ENCODE measurements at places on chromosomes 1 and 21.

GRCh38 chr1:165661703-165662102 lies 30.7 kb downstream of the MGST3 start:
- no peak for DNase-seq

DNA sequence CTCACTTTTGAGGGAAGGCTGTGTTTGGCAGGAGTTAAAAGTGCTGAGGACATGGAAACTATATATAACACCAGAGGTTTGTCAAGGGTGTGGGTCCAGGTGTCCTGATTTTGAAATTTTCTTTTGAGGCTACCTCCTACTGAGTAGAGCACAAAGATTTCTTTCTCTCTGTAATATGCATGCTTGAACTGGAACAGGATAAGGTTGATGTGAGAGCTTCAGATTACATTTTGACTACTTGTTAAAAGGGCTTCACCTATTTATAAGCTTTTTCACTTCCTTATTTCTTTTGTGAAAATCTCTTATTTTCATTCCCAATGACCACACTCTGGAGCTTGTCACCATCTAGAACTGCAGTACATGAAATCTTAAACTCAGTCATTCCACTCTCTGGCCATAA lies 59.8 kb upstream of the PLA2G4A start:
- DNase-seq, result no peak

GRCh38 chr1:7857985-7858384 lies 5.1 kb upstream of the UTS2 start:
- no peak for DNase-seq

DNA sequence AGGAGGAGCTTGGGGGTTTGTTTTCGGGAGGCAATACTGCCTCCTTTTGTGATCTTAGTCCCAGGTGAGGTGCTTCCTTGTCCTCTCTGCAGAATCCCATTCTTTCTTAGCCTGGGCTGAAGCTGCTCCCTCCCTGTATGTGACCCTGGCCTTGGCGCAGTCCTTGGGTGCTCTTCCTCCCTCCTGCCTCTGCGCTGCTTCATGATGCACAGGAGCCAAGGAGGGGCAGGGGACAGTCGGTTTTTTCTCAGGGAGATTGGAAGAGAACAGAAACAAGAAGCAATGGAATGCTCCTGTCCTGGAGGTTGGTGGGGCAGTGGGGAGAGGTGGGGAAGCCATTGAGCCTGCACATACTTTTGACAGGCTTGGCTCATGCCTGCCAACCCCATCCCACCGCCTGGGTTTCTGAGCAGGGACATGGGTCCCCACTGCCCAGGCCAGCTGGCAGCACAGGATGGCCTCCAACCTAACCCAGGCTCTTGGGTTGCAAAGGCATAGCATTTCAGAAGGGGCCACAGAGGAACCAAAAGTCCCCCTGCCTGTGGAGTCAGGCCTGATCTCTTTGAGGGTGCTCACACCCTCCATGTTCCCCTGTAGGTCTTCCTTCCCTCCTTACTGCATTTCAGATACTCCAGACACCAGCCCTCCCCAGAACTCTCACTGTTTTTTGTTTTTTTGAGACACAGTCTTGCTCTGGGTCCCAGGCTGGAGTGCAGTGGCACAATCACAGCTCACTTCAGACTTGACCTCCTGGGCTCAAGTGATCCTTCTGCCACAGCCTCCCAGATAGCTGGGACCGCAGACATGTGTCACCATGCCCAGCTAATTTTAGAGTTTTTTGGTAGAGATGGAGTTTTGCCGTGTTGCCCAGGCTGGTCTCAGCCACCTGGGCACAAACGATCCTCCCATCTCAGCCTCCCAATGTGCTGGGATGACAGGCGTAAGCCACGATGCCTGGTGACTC lies 16.1 kb downstream of the IL6R start:
- no peak for DNase-seq

- DNase-seq, result peak; percentile 49
Observed at GRCh38 chr21:31604591-31605190, 54.8 kb upstream of the SOD1 start.

- DNase-seq, result no peak
Observed at GRCh38 chr1:99672038-99672437, 26.1 kb downstream of the PALMD start.

DNA sequence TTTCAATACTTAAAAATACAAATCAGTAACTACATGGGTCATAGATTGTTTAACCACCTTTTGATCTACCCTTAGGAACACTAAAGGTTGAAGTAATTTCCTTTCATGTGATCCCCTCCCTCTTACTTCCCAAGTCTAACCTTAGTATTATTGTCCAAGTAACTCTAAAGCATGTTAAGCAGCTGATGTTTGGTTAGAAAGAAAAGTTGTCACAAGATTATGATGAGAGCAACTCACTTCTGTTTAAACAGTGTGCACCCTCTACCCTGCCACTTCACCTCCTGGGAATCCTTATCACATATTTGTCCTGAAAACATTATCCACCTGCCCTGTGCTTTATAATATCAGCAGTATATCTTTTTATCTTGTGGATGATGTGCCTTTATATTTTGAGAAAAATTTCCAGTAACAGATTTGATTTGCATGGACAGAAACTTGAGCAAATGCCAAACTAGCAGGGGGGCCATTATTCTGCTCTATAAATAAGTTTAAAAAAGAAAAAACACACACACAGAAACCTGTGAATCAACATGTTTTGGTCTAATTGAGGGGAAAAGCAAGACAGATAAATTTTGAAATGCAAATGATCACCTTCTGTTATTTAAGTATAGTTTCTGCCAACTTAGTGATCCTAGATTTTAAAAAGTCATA lies 194.3 kb downstream of the RPS6KC1 start:
- no peak for DNase-seq

DNA sequence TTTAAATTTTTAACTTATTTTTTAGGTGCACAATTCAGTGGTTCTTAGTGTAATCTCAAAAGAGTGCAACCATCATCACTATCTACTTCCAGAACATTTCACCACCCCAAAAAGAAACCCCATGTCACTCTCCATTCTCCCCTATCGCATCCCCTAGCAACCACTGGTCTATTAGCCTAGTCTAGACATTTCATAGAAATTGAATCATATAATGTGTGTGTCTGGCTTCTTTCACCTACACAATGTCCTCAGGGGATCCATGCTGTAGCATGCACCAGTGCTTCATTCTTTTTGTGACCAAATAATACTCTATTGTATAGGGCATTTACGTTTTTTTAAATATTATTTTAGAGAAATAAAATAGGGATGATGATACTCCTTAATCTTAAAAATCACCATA lies 64.7 kb downstream of the JAK1 start:
- DNase-seq, result no peak

DNA sequence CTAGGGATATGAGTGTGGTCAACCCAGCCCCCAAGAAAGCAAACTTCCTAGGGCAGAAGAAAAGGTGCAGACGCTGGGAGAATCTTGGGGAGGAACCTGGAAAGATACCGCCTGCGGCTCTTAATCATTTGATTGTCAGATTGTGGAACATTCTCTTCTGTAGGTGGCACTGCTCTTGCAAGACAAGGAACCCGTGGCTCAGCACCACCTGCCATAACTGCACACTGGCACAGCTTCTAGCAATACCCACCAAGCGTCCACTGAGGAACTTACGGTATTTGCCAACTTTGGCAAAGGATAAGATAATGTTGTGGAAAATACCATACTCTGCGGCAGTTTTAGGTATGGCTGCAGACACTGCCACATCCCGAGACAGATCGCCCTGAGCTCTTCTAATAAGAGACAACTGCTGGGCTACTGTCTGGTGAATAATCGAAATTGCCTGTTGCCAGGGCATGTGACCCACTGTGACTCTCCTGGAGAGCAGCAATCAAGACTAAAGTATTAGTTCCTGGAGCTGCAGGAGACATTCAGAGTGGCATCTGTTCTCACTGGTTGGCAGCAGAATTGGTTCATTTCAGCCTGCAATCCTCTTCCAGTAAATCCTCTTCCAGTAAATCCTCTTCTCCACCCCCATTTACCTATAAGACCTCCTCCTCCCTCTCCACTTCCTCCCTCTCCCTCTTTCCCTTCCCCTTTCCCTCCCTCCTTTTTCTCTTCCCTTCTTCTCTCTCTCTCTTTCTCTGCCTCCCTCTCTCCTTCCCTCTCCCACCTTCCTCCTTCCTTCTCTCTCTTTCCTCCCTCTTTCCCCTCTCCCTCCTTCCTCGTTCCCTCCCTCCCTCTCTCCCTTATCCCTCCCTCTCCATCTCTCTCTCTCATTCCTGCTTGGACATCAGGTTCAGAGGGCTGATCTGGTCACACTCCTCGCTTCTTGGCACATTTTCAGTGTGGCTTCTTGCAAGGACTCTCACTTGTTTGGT lies 49.7 kb upstream of the B3GALT5 start:
- DNase-seq, result no peak

DNA sequence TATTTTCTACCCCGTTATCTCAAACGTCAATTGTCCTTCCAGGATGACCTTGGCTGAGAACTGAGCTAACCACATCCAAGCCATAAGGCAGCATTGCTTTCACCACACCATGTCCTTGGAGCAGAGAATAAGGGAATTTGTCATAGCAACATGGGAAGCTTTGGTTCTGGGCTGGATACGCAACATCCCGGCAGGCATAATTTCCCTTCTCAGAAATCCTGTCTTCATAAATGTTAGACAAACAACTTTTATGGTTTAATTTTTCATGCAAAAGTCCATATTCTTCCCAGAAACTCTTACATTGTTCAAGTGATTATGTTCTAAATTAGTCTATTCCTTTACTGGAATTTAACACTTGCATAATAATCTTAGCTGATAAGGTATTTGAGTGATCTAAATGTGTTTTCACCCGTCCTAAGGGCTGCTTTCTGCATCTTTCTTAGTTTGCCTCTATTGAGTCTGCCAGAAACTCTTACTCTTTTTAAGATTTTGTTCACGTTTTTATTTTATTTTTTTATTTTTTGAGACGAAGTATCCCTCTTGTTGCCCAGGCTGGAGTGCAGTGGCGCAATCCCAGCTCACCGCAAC lies 51.8 kb downstream of the KCNJ15 start:
- DNase-seq, result no peak

DNA sequence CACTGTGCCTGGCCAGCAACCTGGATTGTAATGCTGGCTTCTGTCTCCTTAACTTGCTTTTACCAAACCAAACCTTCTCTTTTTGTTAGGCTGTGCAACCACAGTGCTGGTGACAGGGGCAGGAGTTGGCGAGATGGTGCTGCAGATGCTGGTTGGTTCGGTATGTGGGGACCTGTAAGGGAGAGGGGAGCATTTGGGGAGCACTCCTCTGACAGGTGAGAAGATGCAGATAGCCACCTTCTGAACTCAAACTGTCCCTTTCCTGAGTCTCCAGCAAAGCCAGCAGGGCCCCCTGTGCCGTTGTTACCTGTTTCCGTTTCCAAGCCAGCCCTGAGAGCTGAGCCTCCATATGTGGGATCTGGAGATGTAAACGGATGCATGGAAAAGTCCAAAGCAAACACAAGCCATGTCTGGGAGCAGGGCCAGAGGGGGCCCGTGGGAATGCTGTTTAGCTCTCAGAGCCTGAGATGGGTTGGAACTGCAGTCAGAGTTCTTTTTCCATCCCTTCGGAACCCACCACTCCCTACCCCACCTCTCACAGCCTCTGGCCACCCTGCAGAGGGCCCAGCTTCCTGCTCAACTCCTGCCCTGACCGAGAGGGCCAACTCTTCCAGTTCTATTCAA lies 34.0 kb downstream of the ELK4 start:
- DNase-seq, result no peak

DNA sequence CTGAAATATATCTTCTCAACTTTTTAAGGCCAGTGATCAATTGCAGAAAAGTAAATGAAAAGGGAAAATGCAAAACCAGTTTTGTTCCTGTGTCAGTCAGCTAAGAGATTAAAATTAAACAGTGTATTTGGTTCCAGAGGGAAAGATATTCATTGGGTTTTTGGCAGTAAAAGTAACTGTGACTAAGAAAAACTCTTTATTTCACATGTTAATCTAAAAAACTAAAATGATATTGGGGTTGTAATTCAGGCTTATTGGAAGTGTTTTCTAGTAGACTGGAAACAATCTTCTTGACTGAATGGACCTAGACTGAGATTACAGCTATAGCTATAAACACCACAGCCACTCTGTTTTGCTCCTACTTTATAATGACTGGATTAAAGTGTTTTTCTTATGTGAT lies 413.9 kb downstream of the ADGRL2 start:
- DNase-seq, result no peak

- DNase-seq, result no peak
Observed at GRCh38 chr1:185487026-185487425, 170.0 kb upstream of the IVNS1ABP start.

DNA sequence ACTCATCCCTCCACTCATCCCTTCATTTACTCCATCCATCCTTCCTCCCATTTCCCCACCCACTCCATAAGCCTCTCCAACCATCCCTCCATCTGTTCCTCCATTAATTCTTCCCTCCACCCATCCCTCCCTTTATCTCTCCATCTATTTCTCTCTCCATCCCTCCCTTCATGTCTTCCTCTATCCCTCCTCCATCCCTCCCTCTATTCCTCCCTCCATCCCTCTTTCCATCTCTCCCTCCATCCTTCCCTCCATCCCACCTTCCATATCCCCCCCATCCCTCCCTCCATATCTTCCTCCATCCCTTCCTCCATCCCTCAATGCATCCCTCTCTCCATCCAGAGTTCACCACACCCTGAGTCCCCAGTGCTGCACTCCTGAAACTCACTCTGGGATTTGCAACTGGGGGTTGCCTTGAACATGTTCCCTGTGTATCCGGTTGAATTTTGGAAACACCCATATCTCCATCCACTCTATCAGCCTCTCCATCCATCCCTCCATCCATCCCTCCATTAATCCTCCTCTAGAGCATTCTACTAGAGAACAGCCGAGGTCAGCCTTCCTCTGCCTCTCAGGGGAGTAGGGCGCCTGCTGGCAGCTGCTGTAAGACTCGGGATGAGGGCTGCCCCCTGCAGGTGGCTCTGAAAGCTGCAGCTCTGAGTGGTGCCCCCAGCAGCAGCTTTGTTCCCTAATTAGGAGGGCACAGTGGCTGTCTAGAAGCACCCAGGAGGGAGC lies 39.4 kb downstream of the ABCG1 start:
- peak; percentile 69 for DNase-seq

GRCh38 chr1:175841738-175842187 lies 98.4 kb upstream of the TNR start:
- no peak for DNase-seq

GRCh38 chr1:51313961-51314777 lies 16.2 kb downstream of the TTC39A start:
- DNase-seq, result no peak

GRCh38 chr1:178367151-178367550 lies 129.6 kb downstream of the CLEC20A start:
- no peak for DNase-seq
